ENCODE measurements at places on chromosomes 11 and 22.

- DNase-seq: no peak
These were observed 504.2 kb downstream of the JRKL start for GRCh38 chr11:96893988-96894387.

GRCh38 chr22:43099095-43099494, 9.9 kb upstream of the TTLL1 start:
- DNase-seq: no peak

DNA sequence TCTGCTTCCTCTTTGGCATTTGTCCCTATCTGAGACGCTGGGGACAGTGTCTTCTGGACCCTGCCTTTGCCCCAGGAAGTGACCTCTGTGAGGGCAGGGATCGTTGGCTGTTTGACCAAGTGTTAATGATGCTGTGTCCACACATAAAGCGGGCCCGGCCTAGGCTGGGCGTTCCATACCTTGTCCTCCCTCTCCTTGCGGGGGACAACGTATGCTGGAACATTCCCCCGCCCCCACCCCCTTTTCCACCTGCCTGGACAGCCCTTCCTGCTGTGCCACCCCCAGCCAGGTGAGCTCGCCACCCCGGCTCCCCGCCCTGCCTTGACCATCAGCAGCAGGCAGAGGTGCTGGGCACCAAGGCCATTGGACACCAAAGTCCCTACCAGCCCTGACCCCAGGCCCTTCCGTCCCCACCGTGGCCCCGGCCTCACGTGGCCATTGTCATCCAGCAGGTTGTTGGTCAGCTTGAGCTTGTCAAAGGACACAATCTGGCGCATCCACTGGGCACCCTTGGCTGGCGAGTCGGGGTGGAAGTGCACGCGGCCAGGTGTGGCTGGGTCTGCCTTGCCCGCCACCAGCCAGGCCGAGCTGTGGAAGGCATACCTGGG, 4.1 kb upstream of the NUDT8 start:
- no peak for DNase-seq

- DNase-seq: no peak
These were observed 52.2 kb upstream of the L3MBTL2 start for GRCh38 chr22:41152902-41153301.

DNA sequence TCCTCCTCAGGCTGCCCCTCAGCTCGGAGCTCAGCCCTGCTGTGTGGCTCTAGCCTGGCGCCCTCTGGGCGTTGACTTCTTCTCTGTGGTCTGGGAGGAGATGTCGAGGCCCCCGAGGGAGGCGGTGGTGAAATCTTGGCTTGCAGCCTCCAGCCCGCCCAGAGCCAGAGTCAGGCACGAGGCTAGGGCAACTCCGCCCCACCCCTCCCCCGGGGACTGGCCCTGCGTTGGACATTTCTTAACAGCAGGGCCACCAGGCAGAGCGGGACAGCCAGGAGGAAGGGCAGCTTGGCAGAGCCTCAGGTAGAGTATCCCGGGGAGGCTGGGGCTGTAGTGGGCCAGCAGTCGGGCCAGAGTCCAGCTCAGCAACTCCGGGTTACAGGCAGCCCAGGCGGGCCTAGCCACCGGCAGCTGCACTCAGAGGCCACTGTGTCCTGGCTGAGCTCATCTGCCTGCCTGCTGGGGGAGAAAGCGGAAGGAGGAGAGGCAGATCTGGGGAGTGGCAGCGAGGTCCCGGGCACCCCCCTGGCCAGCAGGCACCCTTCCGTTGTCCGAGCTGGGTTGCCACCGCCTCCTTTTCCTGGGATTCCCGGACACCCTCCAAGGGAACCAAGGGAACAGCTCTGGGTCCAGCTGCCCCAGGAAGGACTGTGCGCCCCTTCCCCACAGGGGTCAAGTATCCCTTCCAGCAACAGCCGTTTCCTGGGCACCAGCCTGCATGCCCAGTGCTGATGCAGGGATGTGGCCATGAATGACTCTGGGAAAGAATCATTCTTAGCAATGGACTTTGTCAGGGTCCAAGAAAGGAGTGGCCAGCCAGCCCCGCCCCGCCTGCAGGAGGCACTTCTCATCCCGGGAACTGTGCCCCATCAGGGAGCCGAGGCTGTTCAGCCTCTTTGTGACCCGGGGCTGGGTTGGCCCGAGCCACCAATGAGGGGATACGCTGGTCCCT, at the start of gene ALDH3B1:
TSS of gene ALDH3B1 (plus strand) at position 238 of the 952 bp plus-strand sequence. CDS start 4,971 bp downstream, outside the sequence.
- DNase-seq: no peak

GRCh38 chr11:88312628-88313027, 24.9 kb downstream of the CTSC start:
- DNase-seq: no peak

DNA sequence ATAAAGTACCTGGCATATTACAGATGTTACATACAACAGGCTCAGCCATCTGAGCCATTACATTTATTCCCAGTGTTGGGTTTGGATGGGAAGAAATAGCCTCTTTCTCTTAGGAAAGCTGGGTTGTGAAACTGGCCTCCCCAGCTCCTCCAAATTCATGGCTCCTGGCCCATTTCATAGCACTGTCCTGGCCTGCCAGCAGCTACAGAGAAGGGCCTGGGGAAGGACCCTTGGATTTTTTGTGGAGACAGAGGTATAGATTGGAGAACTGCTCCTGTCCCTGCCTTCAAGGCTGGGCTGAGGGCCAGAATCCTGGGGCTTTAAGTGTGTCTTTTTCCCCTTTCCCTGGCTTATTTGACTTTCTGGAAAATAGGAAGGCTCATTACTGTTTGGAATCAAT, 18.0 kb downstream of the PKNOX2 start:
- no peak for DNase-seq

DNA sequence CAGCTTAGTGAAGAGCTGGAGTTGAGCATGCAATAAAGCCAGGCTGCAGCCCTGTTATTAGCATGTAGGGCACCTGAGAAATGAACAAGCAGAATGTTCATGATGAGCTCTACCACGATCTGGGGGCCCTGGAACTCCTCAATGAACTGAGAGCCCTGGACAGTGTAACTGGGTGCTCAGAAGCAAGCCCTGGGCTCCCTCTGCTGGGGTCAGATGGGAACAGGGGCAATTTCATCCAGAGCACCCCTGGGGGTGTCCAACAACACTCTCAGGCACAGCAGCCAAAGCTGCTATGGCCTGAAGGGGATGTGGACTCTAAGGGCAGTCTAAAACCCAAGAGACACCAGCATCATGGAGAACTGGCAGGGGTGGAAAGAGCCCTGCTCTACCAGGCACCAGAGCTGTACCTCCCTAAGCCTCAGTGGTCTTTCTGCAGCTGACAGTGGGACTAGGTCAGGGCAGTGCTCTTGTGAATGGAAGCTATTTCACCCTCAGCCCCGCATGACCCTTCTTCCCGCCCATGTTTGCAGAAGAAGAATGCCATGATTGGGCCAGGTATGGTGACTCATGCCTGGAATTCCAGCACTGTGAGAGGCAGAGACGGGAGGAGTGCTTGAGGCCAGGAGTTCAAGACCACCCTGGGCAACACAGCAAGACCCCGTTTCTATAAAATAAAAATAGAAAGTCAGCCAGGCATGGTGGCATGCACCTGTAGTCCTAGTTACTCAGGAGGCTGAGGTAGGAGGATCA, 28.9 kb downstream of the THOC5 start:
- peak; percentile 30 for DNase-seq

GRCh38 chr11:12598330-12599256, 75.6 kb upstream of the TEAD1 start:
- no peak for DNase-seq

DNA sequence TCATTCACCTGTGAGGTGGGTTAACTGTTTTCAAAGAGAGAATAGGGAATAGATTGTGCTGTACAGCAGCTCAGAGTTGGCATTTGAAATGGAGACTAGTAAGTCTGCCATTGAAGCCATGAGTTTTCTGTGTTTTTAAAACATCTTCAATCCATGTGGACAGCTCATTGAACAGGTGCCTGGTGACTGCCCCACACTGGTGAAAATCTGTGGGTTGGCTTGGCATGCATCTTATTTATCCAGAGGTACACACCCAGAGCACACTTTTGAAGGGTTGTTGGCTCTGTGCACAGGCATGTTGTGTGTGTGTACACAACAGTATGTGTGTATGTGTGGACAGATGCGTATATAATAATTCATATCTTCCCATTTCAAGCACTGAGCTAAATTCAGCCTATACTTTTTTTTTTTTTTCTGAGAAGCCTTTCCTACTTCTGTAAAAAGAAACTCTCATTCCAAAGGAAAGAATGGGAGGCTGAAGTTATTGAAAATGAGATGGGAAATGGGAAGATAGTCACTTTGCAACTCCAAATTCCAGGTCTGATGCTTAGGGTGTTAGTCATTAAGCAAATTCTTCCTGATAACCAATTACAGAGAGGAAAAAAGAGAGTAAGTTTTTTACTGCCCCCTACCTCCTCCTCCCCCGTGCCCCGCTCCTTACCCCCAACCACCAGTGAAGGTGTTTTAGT, 7.0 kb upstream of the LYVE1 start:
- no peak for DNase-seq

DNA sequence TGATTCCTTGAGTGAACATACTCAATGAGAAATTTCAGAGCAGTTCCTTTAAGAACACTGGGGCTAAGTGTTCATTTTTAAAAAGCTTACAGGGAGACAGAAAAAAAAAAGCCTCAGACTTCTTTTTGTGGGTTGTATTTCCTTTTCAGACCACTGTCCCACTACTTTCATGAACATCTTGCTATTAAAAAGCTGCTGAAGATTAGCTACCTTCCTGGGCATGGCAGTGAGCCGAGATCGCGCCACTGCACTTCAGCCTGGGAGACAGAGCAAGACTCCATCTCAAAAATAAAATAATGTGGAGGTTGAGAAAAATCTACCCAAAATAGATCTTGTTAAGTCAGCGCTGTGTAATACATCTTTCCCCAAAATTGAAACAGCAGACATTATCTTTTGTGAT, 10.8 kb downstream of the TRAF6 start:
- no peak for DNase-seq

GRCh38 chr11:129013737-129014475, 71.2 kb upstream of the TP53AIP1 start:
- no peak for DNase-seq

DNA sequence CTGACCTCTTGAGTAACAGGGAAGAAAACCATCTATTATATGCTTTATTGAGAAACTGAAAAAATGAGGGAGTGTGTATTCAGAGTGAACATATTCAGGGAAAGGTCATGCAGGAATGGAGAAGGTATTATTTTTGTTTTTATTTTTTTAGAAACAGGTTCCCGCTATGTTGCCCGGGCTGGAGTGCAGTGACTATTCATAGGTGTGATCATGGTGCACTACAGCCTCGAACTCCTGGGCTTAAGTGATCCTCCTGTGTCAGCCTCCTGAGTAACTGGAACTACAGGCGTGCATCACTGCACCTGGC, 8.7 kb upstream of the RCE1 start:
- DNase-seq: no peak

GRCh38 chr22:19061471-19062138, 60.6 kb downstream of the DGCR2 start:
- no peak for DNase-seq

DNA sequence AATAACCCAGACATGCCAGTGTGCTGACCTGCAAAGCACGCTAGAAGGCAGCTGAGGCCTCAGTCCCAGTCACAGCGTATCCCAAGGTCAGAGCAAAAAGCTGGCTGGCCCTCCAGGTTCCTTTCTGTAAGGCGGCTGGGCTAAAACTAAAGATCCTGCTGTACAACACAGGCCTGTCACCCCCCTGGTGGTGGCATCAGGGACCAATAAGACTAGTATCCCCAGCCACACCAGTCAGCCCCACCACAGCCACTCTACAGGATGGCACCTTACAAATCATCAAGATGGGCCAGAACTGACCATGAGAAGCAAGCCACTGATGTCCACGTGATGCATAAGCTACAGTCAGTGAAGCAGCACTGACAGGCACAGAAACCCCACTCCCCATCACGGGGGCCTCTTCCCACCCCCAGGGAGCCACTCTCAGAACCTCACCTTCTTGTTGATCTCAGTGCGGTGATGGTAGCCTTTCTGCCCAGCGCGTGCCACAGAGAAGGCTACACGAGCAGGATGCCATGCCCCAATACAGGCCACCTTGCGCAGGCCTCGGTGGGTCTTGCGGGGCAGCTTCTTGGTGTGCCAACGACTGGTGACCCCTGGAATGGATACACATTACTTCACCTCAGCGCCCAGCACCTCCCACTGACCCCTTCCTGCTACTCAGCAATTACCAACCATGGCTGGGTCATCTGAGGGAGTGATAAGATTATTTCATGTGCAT, 5.0 kb downstream of the RPL3 start:
- no peak for DNase-seq

GRCh38 chr22:41285441-41285819, 557 bp downstream of the RANGAP1 start:
- DNase-seq: peak; percentile 89

GRCh38 chr22:30861131-30861530, 107.4 kb downstream of the MORC2 start:
- no peak for DNase-seq
